ENCODE measurements at places on chromosomes 1 and 21. TPM values are rescaled to one million over a fixed set of nuclear protein-coding genes. Genes with fewer than 3 reads are reported as not detected.

LAMB3 gene
- 3.9 TPM for total RNA-seq

SYPL2 gene
- 4.5 TPM for total RNA-seq

MTOR gene
- 47.5 TPM for total RNA-seq

AADACL3 gene
- not detected for total RNA-seq

HPCA gene
- not detected for total RNA-seq

SPRR2F gene
- total RNA-seq, result not detected

OTUD7B gene
- 15.1 TPM for total RNA-seq

CRYBG2 gene
- total RNA-seq, result not detected

ALG6 gene
- 8.7 TPM for total RNA-seq

GPR89B gene
- 12.6 TPM for total RNA-seq

ACTL8 gene
- not detected for total RNA-seq

CD244 gene
- not detected for total RNA-seq

HRNR gene
- total RNA-seq, result not detected
